ENCODE measurements at places on chromosomes 12 and 14.
A peak's percentile ranks its signal among the peaks of the same experiment; 100 is the strongest.

- DNase-seq, result peak; percentile 81
These were observed 37.2 kb downstream of the RDH12 start for GRCh38 chr14:67738740-67739504.

DNA sequence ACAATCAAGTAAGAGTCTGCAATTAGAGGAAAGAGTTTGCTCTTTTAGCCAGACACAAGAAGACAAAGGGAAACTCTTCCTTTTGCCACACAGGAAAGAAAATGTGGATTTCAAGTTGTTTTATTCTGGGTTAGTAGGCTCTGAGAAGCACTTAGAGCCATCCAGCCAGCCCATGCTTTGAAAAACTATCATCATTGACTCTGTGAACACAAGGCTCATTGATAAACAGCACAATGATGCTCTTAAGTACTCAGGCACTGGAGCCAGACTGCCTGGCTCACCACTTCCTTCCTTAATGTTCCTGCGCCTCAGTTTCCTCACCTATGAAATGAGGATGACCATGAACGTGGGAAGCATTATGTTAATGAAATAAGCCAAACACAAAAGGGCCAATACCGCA is 150.2 kb upstream of the EEA1 start:
- no peak for DNase-seq

DNA sequence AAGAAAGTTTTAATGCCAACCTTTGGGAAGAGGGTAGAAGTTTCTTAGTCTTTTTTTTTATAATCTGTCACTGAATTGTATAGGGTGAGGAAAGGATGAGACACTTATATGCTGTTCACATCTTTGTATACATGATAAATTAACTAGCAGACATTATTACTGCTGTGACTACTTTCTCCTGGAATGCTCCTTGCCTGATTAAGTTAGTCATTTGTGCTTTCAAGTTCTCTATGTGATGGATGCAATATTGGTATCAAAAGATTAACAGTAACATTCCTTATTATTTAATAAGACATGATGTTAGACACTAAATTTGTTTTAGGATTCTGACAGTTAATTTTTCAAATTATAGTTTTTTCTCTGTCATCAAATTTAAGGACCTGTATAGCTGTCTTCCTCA is 223.4 kb upstream of the GARIN2 start:
- DNase-seq, result no peak

GRCh38 chr12:62698701-62699101 is 232.1 kb downstream of the MON2 start:
- DNase-seq, result no peak

- no peak for DNase-seq
These were observed 19.4 kb upstream of the SELPLG start for GRCh38 chr12:108653082-108653516.

GRCh38 chr12:89234324-89235114 is 117.8 kb downstream of the DUSP6 start:
- no peak for DNase-seq

DNA sequence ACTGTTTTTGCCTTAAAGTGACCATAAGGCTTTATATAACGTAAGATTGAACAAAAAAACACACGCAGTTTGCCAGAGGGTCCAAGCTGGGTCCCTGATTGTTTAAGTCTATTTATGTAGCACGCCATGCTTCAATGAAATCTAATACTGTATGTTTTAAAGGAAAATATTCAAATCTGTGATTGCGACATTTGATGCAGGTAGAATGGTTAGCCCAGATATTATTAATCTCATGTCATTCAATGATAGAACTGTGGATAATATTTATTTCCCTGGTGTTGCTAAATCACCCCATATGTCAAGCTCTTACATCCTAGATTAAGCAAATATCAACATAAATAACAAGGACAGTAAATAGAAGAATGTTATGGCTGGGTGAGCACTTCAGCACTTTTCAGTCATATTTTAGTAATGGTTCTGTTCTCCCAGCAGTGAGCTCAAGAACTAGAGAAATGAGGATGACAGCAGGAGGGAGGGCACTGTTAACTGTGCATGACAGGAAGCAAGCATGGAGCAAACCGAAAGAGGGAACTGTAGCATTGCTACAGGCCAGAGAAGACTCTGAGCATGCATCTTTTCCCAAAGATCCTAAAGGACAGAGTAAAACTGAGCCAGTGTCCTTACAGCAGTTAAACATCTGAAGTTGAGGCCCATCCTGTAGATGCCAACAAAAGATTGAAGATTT is 465.7 kb upstream of the MGAT4C start:
- DNase-seq, result no peak

DNA sequence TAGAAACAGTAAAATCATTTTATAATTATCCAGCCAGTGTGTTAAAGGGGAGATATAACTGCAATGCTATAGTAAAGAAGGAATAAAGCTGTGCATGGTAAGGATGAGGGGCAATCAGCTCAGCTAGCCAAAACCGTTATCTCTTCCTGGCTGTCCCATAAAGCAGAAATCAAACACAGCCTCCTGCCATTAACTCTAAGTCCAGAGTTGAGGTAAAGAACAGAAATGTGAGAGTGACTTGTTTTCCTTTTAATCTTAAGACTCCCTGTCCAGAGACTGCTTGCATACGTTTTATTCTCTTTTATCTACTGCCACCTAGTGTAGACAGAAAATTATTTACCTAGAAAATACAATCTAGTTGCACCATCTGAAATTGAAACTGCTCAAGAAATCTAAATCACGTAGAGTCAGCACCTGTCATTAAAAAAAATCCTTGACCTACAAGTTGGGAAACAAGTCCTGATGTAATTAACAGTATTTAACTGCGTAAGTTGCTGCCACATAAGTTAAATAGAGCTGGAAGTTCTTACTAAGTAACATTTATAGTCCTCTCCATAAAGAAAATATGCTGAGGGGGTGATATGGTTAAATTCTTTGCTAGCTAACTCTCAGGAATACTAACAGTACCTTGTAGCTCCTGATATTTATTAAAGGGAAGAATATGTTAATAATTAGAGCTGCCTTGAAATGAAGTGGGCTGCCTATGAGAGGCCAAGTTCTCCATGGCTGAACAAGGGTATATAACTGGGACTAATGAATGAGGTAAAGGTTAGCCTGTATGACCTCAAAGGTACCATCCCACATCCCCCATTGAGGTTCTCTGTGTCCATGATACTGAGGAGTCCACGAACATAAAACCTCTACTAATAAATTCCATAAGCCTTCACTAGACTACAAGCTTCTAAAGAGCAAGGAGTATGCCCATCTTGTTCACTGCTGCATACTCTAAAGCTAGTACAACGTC is 62.7 kb downstream of the GALNT4 start:
- DNase-seq, result no peak

DNA sequence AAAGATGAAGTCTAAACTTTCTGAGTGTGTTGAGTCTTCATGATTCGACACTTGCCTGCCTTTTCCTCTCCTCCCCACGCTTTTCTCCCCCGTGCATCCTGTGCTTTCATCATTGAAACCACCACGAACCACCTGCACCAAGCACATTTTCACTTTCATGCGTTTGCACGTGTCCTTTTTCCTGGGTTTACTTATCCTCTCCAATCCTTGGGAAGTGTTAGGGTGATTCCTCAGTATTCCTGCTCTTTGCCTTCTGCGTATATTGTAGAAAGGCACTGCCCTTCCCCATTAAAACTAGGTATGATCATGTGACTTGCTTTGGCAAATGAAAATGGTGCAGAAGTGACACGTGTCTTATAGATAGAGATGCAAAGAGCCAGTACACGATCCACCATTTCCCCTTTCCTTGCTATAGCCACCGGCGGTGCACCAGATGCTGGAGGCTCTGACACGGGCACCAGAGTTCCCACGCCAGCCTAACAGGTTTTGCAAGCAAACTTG is 106.6 kb downstream of the BRMS1L start:
- no peak for DNase-seq

DNA sequence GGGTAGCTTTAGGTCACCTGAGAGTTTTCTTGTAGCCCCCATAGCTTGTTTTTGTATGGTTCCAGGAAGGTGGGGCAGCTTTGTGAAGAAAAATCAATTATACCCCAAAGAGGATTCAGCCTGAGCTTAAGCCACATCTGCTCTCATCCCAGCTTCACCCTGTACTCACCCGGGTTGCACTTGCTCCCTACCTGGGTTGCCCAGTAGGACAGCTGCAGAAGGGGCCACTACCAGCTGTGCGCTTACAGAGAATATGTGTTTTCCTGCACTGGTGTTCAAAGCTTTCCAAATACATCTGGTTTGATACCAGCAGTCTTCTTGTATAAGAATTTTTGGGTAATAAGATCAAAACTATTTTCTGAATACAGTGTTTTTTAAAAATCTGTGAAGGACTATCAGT is 3.0 kb upstream of the SLC38A1 start:
- DNase-seq, result no peak

DNA sequence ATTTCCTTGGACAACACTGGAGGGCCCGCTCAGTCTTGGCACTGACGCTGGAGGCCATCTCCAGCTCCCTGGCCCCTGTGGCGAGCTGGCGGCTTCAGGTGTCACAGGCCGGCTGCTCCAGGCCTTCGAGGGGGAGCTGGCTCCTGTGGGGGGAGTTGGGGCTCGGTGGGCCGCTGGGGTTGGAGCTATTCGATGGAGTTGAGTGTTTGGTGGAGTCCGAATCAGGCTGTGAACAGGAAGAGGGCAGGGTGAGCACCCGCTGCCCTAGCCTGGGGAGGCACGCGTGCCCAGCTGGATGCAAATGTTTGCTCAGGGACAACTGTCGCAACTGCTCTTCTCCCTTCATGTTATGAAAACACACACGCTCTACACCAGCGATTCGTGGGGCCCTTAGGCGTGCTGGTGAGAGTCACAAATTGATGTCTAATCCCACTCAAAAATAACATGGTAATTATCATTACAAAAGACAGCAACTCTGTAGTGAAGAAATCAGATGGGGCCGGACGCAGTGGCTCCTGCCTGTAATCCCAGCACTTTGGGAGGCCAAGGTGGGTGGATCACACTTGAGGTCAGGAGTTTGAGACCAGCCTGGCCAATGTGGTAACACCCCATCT is 11.3 kb downstream of the AMN start:
- no peak for DNase-seq

- DNase-seq, result no peak
These were observed 2.1 kb downstream of the CSRP2 start for GRCh38 chr12:76876696-76877229.

DNA sequence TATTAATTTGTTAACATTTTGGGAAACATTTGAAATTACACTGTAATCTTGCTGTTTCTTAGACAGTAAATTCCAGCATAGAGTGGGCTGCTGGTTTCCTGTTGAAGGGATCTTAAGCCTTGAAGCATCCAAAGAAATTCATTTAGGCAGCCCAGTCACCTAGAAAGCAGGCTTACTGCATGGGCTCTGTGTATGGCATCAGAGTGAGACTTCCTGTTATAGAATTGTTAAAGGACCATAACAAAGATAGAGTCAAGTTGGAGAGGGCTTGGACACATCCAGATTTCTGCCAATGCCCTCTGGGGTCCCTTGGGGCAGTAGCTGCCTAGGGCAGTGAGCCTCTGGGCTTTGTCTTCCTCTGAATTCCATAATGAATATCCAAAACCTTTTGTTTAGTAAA is 149.2 kb downstream of the DYRK2 start:
- no peak for DNase-seq

- no peak for DNase-seq
These were observed 143.3 kb upstream of the BCL2L14 start for GRCh38 chr12:11927286-11927935.

DNA sequence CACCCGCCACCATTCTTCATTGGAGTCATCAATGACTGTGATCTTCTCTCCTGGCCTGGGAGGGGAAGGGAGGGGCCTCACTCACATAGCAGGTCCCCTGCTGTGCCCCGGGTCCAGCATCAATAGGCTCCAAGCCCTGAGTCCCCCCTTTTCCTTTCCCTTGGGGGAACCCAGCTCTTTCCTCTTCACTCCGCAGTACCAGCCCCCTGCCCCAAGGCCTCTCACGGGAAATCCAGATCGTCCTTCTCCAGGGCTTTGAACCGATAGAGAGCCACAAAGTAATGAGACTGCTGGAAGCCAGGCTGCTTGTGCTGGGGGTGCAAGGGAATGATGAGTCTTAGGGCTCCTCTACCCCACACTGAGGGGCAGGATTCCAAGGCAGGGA is 6.7 kb downstream of the STAC3 start:
- no peak for DNase-seq

- DNase-seq, result no peak
These were observed 28.2 kb downstream of the DAD1 start for GRCh38 chr14:22560662-22561365.

DNA sequence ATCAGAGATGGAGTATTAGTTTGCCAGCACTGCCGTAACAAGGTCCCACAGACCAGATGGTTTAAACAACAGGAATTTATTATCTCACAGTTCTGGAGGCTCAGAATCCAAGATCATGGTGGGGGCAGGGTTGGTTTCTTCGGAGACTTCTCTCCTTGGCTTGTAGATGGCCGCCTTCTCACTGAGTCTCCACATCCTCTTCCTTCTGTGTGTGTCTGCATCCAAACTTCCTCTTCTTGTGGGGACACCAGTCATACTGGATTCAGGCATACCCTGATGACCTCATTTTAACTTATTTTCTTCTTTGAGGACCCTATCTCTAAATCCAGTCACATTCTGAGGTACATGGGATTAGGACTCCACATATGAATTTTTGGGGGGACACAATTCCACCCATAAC is 455.5 kb downstream of the RGS6 start:
- DNase-seq, result no peak

DNA sequence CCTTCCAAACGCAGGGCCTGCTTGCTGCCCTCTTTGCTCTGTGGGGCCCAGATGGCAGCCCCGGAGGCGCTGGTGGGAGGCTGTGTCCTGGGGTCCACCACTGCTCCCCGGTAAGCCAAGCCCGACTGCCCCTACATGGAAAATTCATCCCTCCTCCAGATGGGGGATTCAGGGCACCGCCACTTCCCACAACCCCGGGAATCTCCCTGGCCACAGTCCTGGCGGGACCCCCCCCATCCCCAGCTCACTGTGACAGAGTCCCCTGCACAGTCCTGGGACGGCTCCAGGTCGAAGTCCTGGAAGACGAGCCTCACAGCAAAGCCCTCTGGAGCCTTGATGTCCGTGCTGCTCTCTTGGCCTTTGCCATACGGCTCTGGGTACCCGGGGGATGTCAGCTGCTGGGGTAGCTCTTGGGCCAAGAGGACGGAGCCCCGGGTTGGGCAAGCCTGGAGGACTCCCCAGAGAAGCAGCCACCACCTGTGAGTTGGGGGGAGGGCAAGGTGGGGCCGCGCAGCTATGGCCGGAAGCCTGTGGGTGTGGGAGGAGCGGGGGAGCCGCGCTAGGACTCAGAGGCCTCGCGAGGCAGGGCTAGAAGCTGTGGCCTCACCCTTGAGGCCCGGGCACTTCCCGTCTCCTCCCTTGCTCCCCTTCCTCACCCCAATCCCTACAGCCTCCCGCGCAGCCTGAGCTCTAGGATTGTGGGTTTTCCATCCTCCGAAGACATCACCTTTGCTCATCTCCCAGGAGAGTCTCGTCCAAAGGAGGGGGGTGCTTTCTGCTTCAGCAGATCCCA is 815 bp downstream of the C1RL start:
- DNase-seq, result peak; percentile 80
